Kidney capillary endothelial cell (primary cell): ENCODE measurements at places on chromosomes 2 and 18.
A peak's percentile ranks its signal among the peaks of the same experiment; 100 is the strongest.

- DNase-seq, result no peak
Measured at GRCh38 chr2:61995065-61995464, 89.6 kb downstream of the COMMD1 start.

GRCh38 chr18:46250812-46251173 lies 146.6 kb downstream of the HAUS1 start:
- DNase-seq, result no peak

- DNase-seq, result no peak
Measured at GRCh38 chr2:172578054-172578453, 22.2 kb downstream of the PDK1 start.

- no peak for DNase-seq
Measured at GRCh38 chr2:182852801-182853200, 13.6 kb downstream of the FRZB start.

GRCh38 chr2:69097891-69098655 lies 85.1 kb downstream of the ANTXR1 start:
- DNase-seq, result no peak

- DNase-seq, result no peak
Measured at GRCh38 chr18:56030060-56030459, 442.1 kb upstream of the TCF4 start.

DNA sequence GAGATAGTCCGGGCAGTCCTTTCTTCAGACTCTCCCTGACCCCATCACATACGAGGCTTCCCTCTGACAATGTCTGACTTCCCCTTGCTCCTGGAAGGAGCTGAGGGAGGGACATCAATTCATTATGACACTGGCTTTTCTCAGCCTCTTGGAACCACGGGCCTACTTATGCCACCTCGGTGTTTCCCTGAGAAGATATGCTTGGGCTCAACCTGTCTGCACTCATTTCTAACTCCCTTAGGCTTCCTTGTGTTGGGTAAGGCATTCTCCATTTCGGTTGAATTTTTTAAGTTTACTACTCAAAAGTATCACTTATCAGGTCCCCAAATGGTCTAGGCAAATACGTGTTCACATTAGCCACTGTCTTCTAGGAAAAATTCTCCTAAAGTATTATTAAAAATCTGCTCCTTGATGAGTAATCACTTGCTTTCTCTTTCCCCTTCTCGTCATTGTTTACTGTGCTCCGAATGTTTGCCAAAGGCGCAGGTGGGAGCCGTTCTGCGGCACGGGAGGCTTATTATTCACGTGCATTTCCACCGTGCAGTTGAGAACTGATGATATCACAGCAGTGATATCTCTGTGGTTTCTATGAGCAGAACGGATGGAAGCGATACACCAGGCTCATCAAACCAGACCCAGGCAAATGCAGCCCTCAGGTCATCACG lies 33.1 kb downstream of the ARL4C start:
- no peak for DNase-seq

GRCh38 chr2:28644760-28645159 lies 106.9 kb upstream of the PPP1CB start:
- DNase-seq, result no peak

DNA sequence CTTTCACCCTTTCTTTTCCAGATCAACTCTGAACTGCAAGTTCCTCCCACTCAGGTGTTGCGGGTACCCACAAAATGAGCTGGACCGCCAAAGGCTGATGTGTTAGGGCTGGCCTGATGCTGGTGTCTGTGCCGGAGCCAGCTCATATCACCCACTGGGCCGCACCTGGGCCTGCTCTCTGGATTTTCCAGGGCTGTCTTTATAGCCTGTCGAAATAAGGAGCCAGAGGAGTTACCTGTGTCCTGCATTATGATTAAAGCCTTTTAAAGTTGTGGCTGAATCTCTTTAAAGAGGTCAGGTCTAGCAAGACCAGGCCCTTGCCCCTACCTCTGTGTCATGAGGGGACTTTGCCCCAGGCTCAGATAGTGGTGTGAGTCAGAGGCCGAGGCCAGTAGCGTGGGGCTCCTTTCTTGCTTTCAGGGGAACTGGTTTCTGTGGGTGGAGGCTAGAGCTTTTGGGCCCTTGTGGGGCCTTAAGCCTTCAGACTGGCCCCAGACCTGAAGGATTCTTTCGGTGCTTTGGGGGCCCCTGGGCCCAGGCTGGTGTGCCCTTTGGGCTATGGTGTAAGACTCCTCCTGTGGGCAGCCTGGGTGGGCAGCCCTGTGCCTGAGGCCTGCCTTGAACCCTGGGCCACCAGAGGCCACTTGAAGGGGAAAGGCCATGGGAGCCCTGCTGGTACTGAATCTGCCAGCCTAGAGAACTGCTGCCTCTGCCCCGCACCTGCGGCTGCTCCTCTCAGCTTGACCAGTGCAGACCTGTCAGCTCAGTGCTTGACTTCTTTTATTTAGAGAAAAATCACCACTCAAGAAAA lies 21.3 kb downstream of the OTOF start:
- DNase-seq, result no peak

DNA sequence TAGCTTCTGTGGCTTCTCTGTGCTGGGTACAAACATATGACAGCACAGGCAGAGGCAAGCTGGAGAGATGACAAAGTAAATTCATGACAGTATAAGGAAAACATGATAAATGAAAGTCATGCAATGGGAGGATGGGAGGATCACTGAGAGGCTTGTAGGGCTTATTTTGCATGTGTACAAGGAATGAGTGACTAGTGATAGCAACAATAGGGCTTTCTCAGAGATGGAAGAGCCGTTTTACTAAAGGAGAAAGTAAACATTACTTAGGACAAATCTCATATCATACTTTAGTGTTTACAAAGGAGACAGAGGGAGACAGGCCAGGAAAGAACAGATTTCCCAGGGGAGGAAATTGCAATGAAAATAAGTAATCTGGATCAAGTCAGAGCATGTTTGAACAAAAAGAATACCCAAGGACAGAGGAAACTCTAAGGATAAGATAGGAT lies 82.5 kb upstream of the RBMS1 start:
- no peak for DNase-seq

DNA sequence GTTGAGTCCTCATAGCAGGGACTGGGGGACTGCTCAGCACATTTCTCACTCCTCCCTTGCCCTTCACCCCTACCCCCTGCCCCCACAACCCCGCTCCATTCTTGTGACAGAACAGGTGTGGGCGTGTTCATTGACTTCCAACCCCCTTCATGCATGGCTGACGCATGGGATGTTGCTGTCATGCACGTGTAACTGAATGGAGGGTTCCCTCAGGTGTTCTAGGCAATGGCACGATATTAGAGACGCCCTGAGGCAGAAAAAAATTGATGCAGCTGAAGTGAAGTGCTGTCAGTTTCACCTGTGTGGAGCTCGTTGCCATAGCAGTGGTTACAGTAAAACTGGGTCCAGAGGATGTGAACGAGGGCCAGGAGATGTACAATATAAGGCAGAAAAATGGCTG lies 6.5 kb upstream of the THOC1 start:
- DNase-seq, result no peak

DNA sequence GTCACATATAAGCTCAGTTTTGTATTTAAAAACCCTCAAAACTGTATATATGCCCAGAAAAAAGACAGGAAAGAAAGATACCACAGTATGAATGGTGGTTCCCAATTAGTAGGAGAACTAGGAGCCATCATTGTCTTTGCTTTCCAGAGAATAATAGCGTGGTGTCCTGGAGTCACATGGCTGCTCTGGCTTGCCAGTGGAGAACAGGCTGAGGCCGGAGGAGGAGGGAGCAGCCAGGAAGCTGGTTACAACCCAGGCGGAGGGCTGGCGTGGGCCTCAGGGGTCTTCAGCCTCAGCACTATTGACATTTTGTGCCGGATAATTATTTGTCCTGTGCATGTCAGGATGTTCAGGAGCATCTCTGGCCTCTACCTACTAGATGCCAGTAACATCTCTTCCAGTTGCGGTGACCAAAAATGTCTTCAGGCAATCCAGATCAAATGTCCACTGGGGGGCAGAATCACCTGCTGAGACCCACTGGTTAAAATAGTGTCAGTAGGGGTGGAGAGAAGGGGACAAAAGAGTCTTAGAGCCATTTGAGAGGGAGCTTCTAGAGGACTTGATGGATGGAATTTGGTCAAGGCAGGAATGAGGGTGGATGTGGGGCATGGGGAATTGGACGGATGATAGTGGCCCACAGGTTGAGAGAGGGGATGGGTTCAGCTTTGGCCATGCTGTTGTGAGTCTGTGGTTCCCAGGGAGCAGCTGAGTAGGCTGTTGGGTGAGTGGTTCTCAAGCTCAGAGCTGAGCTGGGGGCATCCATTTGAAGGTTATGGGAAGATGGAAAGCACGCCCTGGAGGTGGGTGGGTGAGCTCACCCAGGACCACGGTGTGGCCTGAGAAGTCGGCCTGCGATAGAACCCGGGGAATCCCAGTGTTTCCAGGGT lies 144.9 kb downstream of the AGAP1 start:
- DNase-seq, result no peak

DNA sequence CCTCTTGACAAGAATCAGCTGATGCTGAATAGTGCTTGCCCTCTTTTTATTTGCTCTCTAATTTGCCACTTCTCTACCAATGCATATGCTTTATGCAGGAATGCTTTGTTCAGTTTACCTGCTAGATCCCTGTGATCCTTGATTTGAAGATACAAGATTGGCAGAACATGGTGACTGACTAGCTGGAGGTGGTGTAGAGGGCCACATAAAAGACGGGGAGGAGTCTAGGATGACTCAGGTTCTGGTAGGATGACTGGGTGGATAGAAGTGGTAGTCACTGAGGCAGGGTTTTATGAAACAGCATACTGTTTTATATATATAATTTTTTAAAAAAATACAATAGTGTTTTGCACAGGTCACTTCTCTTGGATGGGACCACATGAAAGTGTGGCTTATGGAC lies 6.3 kb upstream of the ADGRF3 start:
- peak; percentile 7 for DNase-seq

DNA sequence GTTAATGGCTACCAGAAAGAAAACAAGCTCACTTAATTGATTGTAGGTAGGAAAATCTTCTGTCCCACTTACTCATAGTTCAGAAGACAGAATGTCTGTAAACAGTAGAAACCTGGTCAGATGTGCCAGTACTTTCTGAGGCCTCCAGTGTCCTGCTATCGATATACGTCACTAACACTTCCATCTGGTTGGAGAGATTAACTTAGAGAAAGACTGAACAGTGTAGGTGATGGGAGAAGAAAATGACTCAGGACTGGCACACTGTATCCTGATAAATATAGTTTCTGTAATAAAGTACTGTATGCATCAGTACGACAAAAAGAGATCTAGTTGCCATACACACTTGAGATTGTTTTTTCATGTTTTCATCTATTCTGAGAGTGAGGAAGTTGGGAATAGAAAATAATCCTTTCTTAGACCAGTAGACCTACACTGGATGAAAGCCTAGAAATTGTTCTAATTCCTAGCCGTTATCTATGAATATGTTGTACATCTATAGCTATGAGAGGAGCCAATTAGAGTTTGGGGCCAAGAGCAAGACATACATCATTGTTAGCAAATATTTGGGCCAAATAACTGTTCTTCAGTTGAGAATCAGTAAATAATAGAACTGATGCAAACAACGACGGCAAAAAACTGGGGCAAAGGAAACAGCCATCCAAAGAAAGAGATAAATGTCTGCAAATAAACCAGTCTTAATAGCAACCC lies 105.9 kb downstream of the NAT8 start:
- DNase-seq, result no peak

DNA sequence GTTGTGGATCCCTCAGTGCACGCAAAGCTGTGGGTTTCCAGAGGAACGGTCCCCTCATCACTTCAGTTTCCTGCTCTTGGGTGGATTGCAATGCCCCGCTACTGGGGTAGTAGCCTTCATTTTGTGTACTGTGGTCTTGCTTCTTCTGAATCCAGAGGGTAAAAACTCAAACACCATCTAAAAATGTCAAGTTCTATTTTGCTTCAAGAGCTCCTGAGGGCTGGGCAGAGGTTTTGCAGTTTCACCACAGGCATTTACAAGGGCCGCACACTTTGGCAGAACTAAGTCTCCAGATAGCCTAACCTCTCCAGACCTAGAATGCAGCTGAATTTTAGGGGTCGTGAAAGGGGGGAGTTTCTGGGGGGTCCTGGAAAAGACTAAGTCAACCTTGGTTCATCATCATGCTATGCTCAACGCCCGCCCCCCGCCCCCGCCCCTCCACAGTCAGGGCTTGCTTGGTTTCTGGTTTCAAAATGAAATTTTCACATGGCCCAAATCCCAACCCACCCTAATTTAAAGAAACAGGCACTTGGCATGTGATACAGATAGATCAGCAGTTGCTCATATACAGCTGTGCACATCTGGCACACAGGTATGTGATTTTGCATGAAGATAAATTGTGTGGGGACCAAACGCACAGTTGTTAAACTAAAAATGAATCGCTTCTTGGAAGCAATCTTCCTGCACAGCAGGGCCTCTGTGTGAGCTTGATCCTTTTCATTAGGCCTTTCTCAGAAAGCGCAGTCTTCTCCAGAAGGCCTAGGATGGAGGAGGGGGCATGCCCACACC lies 329.6 kb downstream of the OSR1 start:
- no peak for DNase-seq

GRCh38 chr2:16578081-16578480 lies 87.6 kb downstream of the CYRIA start:
- DNase-seq, result no peak

DNA sequence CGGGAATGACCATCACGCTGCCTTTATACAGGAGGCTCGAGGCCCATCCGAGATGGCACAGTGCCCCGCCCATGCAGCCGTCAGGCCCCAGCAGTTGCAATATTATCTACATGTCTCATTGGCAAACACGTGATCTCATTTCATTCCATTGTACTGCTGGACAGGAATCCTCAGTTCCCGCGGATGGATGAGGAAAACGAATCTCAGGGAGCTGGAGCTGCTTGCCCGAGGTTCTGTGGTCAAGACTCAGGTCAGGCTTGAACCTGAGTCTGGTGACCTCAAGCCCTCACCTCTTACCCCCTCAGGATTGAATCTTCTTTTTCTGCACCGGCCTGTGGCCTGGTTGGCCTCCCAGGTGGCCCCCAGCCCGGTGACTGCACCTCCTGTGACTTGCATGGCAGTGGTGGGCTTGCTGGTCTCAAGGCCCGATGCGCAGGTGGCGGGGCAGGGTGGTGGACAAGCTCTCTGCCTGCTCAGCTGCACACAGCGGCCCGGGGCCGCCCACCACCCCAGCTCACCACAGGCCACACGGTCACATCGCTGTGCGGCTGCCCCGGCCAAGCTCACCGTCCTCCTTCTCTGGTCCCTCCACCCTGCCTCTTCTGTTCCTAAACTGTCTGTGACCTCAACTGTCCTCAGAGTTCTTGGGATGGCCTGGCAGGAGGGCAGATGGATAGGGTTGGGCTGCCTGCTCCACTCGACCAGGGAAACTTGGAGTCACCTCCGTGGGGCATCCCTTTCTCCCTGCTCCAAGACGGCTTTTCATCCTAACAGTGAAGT lies 52.0 kb upstream of the HS6ST1 start:
- no peak for DNase-seq

- no peak for DNase-seq
Measured at GRCh38 chr18:22455425-22456115, 37.9 kb upstream of the CTAGE1 start.

DNA sequence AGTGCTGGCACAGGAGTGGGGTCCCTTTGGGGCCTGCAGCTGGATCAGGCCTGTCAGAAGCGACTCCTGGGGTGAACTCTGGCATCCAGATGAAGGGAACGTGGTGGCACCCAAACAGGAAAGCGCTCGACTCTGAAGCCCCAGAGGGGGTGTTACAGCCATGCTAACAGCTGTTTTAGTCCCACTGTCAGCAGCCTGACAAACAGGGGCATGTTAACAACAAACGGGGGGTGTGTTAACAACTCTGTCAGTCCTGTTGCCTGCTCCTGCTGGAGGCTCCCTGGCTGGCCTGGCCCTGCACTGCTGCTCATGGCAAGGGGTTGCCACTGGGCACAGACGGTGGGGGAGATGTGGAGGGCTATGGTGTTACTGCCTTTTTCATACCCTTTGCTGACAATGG lies 2.6 kb upstream of the RNU2-63P start:
- no peak for DNase-seq
